ENCODE measurements at places on chromosomes 11 and 22.

- no peak for DNase-seq
These were observed 14.9 kb downstream of the ADAMTS8 start for GRCh38 chr11:130413405-130414106.

GRCh38 chr11:44833221-44833876, 106.6 kb downstream of the TSPAN18 start:
- no peak for DNase-seq

DNA sequence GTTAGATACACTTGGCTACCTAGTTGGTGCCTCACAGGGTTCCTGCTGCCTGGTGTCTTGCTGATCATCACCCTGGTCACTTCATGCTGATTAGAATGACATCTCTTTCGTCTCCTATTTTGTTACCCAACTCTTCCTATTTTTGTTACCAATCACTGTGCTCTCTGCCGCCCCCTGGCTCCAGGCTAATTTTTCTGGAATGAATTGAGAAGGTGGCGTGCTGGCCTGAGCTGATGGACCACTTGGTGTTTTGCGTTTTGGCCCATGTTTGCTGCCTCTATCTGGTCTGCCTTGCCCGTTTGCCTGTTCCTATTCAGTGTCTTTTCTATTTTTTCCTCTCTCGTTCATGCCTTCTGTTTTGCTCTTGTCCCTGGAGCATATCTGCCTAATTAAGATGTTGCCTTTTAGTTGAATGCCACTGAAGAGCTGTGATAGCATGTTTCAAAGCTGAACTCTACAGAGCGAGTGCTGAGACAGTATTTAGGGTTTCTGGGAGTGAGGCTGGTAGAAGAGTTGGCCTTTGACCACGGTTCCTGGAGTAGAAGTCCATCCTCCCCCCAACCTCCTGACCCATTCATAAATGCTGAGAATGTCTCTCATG, 5.9 kb upstream of the ATF4 start:
- no peak for DNase-seq

DNA sequence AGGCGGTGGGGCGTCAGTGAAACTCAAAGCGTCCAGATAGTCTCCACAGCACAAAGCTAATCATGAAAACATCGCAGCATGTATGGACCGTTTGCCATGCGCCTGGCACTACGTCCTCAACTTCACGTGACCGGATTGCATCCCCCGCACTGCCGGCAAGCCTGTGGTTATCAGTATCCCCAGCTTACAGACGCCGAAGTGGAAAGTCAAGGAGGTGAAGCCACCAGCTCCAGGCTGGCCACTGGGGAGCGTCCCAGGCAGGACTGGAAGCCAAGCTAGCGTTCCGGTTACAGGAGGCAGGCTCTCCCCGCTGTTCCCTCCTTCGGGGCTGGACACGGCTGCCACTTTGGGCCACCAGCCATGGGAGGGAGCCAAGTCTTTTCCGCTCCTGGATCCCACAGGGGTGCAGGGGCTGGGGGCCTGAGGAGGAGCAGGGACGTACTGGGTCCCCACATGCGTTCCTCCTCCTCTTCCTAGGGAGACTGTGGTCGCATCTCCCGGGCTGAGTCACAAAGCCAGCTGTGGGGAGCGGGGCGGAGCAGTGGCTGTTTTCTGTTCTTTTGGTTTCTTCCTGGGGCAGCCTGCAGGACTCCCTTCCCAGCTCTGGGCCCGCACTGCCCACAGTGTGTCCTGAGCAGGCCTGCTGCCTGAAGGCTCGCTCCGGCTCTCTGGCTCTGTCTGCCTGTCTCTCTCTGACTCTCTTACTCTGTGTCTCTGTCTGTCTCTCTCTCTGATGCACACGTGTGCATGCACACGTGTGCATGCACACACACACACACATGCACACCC, 4.3 kb upstream of the OSBPL5 start:
- DNase-seq = peak; percentile 27

DNA sequence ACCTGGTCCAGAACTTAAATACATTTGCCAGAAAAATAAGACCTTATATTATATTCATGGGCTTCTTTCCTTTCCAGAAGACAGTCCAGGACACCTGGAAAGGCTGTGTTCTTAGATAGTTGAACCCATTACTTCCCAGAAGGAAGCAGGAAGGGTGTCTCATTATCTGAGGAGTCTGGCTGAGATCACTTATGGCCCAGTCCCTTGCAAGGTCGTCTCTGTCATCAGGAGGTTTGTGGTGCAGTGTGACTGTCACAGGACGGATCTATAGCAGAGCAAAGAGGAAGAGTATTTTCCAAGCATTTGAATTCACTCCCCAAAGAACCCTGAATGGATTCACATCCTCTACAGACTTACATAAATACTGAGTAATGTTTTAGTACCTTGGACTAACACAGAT, 270.7 kb upstream of the MTNR1B start:
- no peak for DNase-seq

GRCh38 chr11:77125695-77126094, 2.4 kb upstream of the MYO7A start:
- no peak for DNase-seq

GRCh38 chr11:45165386-45165785, 18.9 kb downstream of the PRDM11 start:
- DNase-seq = no peak

DNA sequence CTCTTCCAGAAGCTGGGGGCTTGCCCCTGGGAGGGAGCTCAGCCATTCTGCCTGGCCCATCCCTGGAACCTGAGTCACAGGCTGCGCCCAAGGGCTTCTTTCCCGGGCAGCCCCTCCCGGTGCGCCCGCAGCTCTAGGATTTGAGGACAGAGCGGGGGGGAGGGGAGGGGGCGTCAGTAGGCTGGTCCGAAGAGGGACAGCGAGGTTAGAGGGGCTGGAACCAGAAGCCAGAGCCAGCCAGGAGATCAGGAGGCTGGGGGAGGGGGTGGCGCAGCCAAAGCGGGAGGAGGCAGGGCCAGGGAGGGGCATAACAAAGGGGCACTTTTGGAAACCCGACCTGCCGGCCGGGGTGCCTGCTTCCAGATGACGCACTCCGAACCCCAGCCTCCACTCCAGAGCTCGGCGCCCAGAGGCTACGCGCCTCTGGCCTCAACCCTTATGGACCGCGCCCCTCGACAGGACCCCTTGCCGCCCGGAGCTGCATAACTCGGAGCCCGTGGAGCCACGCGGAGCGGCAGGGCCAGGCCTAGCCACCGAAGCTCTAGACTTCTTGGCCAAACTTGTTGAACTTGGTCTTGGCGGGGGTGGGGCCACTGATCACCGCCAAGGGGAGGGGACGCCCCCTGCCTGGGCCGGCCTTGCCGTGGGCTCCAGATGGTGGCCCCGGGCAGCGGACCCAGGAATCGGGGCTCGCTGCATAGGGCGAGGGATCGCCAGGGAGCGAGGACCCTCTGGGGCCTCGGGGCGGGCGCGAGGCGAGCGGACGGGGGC, 744 bp downstream of the PACSIN3 start:
- DNase-seq = no peak

DNA sequence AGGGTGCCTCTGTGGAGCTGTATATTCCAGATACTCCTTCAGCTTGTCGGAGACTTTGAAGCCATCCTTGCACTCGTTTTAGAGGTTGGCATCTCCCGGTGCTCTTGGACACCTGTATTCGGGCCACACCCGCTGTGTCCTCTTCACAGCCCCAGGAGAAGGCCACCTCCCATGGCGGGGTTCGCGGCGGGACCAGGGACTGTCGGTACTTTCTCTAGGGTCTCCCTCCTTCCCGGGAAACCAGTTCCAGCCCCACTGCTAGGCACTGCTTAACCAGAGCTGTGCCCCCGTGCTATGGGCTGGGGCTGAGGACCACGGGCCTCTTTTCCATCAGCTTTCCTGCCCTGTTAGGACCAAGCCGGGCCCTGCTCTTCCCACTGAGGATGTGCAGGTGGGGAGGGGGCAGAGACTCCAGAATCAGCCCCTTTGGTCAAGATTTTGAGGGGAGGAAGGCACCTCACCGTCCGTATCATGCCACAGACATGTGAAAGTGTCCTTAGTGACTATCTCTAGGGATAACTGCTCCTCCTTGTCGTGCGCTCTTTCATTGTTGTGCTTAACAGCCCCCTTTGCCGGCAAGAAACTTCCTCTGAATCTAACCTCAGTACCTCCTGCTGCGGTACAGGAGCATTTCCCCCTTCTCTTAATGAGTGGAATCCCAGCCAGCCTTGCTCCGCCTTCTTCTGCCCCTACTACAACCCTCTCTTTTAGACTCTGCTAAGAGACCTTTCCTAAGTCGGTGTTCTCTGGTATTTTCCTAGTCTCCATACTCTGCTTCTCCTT, 1.2 kb upstream of the B3GAT1 start:
- DNase-seq = no peak

- DNase-seq = peak; percentile 77
These were observed 36.0 kb upstream of the CSNK1E start for GRCh38 chr22:38353142-38353629.

DNA sequence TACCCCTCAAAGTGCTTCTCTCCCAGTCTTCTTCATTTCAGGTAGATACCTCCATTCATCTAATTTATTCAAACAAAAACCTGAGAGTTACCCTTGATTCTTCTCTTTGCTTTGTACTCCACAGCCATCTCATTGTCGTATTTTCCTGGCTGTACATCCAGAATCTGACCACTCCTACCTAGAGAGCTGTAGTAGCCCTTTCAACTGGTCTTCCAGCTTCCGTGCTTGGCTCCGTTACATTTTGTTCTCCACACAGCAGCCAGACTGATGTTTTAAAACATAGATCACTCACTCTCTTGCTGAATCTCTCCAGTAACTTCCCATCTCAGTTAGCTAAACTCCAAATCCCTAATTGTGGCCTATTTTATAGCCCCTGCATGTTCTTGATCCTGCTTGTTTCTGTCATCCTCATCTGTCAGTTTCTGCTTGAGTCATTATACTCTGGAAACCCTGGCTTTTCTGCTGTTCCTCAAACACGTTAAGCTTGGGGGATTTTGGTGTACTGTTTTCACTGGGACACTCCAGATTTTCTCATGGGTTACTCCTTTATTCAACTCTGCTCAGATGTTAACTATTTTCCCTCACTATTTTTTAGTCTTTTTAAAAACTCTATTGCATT, 7.4 kb downstream of the SPCS2 start:
- no peak for DNase-seq

DNA sequence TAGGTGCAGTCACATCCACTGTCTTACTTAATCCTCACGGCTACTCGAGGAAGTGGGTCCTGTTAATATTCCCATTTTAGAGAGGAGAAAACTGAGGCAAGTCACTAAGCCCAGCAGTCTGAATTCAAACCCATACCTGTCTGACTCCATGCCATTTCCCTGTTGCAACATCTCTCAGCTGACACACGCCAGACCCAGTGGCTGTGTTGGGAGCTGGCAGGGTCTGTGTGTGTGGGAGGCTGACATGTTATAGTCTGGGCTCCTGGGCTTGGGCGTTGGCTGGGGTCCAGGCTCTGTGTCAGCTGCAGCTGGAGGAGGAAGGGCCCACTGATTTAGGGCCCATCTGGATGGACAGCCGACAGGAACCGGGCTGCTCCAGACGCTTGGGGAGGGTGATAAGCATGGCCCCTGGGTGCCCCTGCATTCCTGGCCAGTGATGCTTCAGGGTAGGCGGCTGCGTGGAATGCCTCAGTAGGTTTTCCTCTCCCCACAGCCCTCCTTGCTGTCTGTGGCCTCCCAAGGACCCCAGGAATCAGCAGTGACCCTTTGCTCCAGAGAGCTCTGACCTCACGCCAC, 562.5 kb downstream of the MN1 start:
- DNase-seq = no peak

GRCh38 chr11:124930799-124931198, 5.0 kb downstream of the HEPACAM start:
- DNase-seq = no peak

DNA sequence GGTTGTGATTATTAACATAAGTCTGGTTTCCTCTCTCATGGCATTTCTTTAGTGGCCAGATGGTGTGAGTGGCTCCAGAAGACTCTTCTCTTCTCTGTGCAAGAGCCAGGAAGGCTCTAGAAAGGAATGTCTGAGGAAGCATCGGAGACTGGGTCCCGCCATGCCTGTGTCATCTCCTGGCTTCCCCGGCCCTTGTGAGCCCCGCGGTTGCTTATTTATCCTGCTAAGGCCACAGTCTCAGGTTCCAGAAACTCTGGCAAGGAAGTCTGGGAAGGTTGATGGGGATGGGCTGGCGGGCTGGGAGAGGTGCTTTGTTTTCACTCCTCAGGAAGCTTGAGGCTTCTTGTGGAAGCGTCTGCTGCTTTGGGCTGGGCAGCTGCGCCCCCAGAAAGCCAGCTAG, 18.9 kb downstream of the BCR start:
- no peak for DNase-seq

DNA sequence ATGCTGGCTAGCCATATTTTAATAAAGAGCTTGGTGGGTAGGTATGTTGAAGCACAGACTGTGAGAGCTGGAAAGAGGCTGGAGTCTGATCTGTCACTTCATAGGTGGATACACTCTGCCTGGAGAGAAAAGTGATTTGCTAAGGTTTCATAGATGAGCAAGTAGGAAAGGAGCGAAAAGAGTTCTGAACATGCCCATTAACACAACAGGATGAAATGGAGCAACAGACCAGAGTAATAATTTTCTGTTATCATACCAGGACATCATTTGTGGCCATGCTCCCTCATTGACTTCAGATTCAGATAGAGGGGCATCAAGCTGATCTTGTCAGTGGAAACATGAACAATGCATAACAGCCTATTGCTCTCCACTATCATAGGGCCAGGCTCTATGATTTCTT, 452.9 kb downstream of the JRKL start:
- no peak for DNase-seq

DNA sequence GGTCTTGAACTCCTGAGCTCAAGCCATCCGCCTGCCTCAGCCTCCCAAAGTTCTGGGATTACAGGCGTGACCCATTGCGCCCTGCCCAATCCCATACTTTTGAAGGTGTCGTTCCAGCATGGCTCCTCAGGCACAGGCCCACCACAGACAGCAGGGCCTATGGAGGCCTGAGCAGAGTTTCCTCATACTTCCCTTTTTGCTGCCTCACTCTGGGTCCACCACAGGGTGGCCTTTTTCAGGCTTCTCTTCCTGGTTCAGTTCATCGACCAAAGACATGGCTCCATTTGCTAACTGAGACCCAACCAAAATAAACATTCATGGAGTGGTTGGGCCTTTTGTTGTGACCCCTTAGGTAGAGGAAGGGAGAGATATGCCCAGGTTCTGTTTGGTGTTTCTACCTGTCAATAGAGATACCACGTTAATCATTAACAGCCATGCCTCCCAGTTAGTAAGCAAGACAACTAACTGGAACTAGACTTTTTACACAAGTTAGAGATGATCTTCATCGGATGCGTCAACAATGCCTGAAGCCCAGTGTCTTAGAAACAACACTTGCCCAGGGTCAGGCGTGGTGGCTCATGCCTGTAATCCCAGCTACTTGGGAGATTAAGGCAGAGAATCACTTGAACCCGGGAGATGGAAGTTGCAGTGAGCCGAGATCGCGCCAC, 35.1 kb downstream of the TRIOBP start:
- no peak for DNase-seq
